Stimulated activated CD8-positive, alpha-beta memory T cell treated with anti-CD3 and anti-CD28 coated beads, Interleukin-15, amount 100 ng/mL, for 4 hours (primary cell): ENCODE measurements at places on chromosomes 7 and 10.

GRCh38 chr10:100894589-100895294 is 18.0 kb upstream of the SLF2 start:
- DNase-seq, result no peak

- no peak for DNase-seq
Observed at GRCh38 chr7:138853448-138853847, 55.5 kb upstream of the ATP6V0A4 start.

GRCh38 chr10:26697922-26698608 is 564 bp downstream of the PDSS1 start:
- DNase-seq, result no peak

- DNase-seq, result no peak
Observed at GRCh38 chr10:86285136-86285790, 81.3 kb downstream of the GRID1 start.

DNA sequence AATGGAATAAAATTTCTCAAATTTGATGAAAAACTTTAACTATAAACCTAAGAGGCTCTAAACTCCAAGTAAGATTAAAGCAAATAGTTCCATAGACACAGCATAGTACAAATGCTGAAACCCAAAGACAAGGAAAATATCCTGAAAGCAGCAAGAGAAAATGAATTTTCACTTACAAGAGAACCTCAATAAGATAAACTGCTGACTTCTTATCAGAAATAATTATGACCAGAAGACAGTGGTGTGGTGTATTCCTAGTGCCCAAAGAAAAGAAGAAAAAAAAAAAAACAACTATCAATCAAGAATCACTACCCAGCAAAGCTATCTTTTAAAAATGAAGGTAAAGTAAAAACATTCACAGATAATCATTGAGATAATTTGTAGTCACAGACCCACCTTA is 106.3 kb downstream of the DYNC1I1 start:
- no peak for DNase-seq

GRCh38 chr10:119263951-119264617 is 56.7 kb downstream of the GRK5 start:
- no peak for DNase-seq

GRCh38 chr10:5523796-5524574 is 776 bp upstream of the CALML3 start:
- no peak for DNase-seq

DNA sequence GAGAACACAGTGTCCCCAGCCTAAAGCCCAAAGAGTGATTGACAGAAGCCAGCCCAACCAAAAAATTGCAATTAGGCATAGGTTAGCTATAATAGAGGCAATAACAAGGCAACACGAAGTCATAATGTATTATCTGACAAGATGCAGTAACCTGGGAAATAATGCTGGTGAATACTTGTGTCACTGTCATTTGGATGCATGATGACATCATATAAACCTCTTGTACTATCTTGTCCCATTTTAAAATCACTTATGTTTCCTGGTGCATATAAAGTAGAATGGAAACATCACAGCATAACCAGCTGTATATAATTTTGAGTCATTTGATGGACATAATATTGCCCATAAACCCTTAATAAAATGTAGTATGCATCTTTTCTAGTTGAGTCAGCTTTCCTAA is 1138.3 kb upstream of the LRRTM3 start:
- no peak for DNase-seq

- DNase-seq, result no peak
Observed at GRCh38 chr10:64726466-64726865, 1205.3 kb downstream of the REEP3 start.

DNA sequence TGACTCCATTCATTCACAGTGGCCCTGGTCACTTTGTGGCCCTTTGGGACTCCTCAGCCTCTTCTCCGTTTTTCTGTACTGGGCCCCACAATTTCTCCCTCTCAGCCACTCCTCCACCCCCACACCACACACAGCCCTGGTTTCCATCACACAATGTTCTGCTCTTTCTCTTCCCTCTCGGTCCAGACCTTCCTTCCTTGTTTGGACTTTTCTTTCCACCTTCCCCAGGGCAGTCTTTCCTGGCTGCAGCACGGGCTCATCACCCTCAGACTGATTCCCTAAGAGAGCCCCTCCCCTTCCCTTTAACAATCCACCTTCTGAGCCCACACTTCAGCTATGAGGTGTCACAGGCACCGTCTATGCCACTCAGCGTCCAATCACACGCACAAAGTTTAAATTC is 25.7 kb downstream of the CPXM2 start:
- DNase-seq, result no peak

- DNase-seq, result no peak
Observed at GRCh38 chr7:149238051-149238450, 1.4 kb upstream of the ZNF212 start.

DNA sequence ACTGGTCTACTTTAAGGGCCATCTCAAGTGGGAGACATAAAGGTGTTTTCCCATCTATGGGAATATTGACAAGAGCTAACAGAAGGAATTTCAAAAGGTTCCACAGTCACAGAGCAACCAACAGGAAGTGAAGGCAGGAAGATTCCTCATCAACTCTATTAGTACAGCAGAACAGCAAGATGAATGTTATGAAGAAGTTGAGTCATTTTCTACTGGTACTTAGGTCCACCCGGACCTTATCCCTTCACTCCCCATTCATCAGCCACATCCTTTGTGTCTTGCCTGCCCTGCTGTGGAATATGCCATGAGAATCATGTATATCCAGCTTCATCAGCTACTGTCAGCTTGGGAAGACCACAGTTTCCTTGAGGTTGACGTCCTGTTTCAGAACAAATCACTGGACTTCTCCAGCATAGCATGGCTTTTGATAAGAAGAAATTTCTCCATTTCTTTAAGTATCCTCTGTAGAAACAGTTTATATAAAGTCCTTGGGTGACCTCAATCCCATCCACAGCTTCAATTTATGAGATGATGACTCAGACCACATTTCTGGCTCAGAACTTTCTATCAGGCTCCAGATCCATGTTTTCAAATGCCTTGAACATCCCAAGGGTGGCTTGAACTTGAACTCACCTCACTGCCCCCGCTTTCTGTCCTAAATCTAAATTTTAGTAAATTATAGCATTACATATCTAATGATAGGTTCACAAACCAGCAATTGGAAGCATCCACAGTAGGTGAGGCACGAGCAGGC is 84.9 kb upstream of the AGK start:
- DNase-seq, result no peak

GRCh38 chr10:48700493-48700892 is 15.8 kb downstream of the WDFY4 start:
- no peak for DNase-seq

DNA sequence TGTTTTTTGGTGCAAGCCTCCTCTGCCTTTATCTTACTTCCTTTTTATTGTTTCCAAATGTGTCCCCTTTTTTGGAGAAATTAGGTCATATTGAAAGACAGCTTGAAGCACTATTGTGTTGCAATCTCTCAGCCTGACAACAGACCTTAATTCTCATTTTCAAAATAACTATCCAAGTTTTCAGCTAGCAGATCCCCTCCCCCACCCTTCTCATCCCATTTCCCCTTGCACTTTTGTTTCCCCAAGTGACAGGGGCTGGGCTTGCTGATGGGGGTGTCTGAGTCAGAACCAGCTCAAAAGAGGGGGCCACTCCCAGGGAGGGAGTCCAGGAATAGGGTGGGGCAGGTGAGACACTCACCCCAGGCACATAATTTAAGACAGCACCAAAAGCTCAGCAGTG is 75.3 kb downstream of the MKI67 start:
- no peak for DNase-seq
